ENCODE measurements at places on chromosomes 3 and 15.
A peak's percentile ranks its signal among the peaks of the same experiment; 100 is the strongest.

DNA sequence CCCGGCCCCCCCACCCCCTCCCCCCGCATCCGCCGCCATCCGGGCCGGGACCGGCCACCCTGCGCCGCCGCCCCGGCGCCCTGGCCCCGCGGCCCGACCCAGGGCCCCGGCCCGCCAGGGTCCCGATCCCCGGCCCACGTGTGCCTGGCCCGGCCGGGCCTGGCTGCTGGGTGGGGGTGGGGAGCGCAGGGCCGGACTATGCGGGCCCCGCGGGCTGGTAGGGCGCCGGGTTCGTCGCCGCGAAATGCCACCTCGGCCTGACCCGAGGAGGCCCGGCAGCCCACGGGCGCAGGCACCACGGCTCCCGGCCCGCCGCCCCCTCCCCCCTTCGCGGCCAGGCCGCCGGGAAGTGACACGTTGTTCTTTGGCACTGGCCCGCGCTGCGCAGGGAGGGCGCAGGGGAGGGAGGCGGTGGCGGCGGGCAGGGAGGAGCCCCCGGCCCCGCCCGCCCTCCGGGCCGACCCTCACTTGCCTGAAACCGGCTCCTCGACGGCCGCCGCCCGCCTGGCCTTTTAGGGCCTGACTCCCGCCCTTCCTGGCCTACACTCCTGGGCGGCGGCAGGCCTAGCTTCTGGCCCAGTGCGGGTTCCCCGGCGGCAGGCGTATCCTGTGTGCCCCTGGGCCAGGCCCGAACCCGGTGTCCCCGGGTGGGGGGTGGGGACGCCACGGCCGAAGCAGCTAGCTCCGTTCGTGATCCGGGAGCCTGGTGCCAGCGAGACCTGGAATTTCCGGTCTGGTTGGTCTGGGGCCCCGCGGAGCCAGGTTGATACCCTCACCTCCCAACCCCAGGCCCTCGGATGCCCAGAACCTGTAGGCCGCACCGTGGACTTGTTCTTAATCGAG lies 515 bp downstream of the EIF4G1 start:
- peak; percentile 60 for DNase-seq

GRCh38 chr3:176442326-176442725 lies 755.0 kb downstream of the TBL1XR1 start:
- no peak for DNase-seq

DNA sequence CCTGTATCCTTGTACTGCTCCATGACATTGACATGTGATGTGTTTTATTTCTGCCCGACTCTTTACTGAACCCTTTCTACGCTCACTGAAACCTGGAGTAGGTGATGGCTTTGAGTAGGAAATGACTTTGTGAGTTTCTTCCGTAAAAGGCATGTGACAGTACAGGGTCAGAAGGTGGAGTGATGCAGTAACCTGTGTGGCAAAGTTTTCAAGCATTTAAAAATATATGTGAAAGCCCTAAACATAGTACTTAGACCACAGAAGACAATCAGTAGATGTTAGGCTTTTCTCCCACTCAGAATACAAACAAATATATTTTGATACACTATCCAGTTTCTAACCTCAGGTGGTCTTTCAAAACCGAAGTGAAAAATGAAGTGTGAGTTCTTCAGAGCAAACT lies 31.3 kb upstream of the SACM1L start:
- DNase-seq: no peak

- DNase-seq: no peak
These were observed 54.3 kb downstream of the RIOX2 start for GRCh38 chr3:97917813-97918536.

DNA sequence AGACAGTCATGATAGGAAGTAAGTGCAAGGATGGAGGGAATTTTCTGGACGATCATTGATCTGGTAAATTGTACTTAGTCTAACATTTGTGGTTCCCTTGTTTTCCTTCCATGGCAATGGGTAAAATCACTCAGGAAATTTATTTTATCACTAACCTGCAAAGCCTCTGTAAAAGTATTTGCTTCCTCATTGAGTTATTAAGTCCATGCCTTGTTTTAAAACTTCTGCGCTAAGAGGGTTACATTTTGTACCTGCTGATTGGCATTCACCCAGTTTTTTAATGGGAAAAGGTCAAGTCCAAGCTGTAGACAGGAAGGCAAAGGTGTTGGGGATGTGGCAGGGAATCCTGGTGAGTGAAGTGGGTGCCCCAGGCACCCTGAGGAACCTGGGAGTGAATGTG lies 146.2 kb upstream of the NR2F2 start:
- DNase-seq: no peak

DNA sequence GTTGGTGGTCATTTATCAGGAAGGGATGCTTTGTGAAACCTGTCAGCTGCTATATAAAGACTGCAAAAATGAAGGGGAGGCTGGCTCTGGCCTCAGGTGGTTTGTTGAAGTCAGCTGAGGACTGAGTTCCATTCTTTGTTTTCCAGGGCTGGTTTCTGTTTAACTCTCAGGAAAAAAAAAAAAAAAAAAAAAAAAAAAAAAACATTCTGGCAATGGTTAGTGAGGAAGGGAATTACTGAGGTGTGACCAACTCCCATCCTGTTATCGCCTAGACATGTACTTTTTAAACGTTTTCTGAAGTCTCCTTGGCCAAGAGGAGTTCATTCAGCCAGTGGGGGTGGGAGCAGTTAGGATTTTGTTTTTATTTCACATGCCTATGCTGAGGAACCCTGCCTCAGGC lies 316.3 kb downstream of the OXSM start:
- DNase-seq: no peak

DNA sequence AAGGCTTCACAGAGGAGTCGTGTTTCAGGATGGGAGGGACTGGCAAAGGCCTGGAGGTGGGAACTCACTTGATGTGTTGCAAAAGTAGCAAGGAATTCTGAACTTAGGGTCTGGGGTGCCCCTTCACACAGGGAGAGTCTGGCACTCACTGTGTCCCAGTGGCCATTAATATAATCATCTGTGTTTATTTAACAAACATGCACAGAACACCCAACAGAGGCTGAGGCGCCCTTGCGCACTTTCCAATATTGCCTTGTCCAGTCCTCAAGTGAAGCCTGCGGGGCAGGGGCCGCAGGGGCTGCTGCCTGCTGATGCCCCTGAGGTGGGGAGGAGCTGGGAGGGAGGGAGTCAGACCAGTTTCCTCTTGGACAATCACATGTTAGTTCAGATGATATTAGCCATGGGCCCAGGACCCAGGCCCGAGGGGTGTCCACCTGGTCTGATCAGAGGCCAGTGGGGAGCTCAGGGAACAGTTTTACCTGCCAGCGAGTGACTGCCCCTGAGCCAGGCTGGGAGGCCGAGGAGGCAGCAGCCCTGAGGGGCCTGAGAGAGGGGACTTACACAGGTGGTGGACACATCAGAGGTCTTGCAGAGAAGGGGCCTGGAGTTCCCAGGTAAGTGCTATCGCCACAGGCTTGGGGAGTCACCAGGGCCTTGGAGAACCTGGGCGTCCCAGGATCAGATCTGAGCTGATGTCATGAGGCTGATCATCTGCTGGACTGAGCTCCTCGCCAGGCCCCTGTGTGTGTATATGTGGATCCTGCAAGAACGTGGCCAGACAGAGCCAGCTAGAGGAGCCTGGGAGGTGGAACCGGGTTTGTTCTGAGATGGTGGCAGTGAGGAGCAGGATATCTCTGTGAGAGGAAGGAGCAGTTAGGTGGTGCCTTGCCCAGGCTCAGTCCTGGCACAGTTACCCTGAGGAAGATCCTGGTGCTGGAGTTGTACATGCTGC lies 13.8 kb upstream of the TXNRD3 start:
- DNase-seq: no peak

- DNase-seq: peak; percentile 15
These were observed 835 bp downstream of the MEIS2 start for GRCh38 chr15:37099319-37100108.

DNA sequence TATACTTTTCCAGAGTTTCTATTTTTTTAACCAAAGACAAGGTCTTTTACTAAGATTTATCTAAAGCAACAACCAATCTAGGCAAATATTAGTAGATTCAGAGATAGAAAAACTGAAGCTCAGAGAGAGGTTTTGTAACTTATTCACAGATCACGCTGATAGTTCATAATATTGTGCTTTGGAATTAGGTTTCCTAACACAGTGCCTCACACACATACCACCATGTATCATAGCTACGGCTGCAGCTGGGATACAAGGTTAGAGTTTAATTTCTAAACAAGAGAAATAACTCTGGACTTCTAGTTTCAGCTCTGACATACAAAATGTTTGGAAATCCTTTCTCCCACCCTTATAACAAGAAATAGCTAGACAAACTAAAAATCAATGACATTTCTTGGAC lies 565.7 kb downstream of the PYDC2 start:
- no peak for DNase-seq

DNA sequence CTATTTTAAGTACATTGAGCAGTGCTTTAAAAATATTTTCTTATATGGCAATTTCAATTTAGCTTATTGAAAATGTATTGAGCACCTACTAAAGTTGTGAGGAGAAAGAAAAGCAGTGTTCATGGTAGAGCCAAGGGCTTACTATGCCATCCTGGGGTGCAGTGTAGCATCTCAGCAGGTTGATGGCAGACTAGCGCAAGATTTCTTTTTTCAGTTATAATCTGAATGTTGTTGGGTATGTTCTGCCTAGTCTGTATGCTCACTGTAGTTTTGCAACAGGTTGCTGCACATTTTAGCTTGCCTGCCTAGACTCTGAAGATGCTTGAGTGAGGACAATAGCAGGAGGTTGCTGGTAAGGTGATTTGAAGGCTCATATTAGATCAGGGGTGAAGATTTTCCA lies 103.1 kb upstream of the UNC13C start:
- no peak for DNase-seq

DNA sequence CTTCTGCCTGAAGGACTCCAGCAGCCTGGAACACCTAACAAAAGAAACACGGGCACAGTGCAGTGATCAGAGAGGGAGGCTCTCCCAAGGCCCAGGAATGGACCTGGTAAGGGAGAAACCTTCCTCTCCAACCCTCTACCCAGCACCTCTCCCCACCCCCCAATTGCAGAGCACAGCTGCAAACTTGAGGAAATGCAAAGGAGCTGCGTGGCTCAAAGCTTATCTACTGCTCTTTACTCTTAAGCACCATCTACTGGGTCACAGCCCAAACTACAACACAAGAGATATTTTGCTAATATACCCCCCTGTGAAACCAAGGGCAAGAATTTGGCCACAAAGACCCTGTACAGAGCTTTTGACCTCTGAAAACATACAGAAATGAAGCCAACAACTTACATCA lies 328.3 kb downstream of the OXSM start:
- DNase-seq: no peak

DNA sequence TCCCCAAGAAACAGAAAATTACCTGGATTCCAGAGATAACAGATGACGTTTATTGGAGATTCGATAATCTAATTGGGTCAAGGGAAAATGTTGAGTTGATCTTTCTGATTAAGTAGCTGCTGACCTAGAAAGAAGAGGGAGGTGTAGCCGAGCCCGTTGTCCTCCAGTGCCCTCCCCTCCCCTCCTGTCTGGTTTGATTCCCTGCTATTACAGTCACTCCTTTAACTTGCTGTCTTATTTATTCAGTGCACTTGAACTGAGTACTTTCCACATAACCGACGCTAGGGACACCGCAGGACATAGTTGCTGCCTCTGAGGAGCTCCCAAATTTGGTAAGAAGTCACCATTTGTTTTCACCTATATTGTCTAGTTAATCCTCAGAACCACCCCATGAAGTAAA lies 103.7 kb downstream of the AQP9 start:
- no peak for DNase-seq

DNA sequence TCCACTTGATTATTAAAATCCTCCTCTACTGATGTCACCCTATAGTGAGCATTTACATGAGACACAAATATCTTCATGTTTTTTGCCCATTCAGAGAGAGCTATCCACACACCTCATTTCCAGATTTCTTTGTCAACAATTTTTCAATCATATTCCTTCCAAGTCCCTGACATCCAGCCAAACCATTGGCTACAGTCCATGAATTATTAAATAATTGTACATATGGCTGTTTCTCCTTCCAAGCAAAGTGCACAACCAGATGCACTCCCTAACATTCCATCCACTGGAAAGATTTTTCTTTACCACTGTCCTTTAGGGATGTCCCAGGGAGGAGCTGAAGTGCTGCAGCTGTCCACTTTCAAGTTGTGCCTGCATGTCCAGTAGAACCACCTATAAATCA lies 328.0 kb upstream of the MDFIC2 start:
- no peak for DNase-seq

DNA sequence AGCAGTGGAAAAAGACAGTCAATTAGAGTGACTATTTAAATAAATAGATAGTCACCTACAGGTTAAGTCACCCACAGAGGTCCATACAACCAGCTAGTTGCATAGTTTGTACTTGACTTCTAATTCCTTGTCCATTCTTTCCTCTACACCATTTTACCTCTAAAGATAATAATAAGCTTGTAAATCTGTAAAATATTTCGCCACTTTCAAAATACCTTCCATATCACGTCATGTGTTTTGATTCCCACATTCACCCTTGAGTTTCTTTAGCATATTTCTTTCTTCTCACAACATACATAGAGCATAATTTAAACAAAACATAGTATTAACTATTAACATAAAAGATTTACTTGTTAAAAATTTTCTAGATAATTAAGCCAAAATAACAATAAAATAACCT lies 689.6 kb downstream of the MECOM start:
- no peak for DNase-seq

- no peak for DNase-seq
These were observed 189.4 kb downstream of the MFSD1 start for GRCh38 chr3:158991146-158991705.

DNA sequence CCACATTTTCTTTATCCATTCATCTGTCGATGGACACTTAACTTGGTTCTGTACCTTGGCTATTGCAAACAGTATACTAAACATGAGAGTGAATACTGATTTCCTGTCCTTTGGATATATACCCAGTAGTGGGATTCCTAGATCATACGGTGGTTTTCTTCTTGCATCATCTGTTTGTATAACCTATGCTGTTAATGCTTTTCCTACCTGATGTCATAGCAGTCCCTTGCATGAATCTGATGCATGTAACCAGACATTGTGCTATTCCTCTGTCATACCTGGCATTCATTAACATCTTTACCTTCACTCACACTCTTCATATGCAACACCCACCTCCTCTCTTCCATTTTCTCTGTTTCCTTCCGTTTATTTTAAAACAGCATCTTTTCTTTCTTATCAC lies 185.2 kb downstream of the KLHL25 start:
- DNase-seq: no peak

GRCh38 chr3:196916221-196916620 lies 26.1 kb downstream of the NCBP2 start:
- DNase-seq: no peak

DNA sequence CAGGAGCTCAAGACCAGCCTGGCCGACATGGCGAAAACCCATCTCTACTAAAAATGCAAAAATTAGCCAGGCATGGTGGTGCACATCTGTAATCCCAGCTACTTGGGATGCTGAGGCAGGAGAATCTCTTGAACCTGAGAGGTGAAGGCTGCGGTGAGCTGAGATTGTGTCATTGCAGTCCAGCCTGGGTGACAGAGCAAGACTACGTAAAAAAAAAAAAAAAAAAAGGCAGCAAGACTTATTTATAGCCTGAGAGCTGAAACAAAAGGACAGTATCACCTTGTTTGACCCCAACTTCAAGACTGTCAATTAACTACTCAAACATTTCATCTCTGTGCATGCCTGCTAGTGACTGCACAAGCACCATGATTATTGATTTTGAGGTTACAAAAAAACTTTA lies 478.9 kb upstream of the GBE1 start:
- no peak for DNase-seq

- DNase-seq: no peak
These were observed 102.1 kb upstream of the FHIT start for GRCh38 chr3:61353382-61353781.

GRCh38 chr3:49664300-49664699 lies 9.9 kb upstream of the APEH start:
- no peak for DNase-seq

GRCh38 chr3:11381141-11381540 lies 108.9 kb downstream of the ATG7 start:
- DNase-seq: no peak

Measured in A549 (cell line).